ENCODE measurements at places on chromosomes 5 and 9.

- no peaks in the 10 kb centered on the region for H3K27me3 ChIP-seq
- H3K27ac ChIP-seq = no peak overlapping the region
- no peaks in the 10 kb centered on the region for H3K4me1 ChIP-seq
Observed at GRCh38 chr5:122649080-122649479, 125.8 kb upstream of the SNX2 start.

DNA sequence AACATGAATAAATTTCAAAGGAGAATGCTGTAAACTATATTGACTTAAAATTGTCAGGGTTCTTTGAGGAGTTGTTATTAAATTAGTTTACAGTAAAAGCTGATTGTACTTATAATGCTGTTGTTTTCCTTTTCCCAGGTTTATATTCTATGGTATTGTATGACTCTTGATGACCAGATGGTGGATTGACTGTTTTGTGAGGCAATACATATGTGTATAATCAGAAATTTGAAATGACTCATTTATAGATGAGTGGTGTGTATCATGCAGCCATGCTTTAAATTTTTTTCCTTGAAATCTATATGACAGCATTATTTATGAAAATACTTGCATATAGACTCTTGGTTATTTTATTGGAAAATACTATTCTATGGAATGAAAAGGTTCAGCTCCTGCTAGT lies 195.3 kb downstream of the CNTLN start:
- H3K4me3 ChIP-seq = no peak overlapping the region
- no peaks in the 10 kb centered on the region for H3K27me3 ChIP-seq
- H3K4me1 ChIP-seq = no peaks in the 10 kb centered on the region
- no peak overlapping the region for H3K27ac ChIP-seq

DNA sequence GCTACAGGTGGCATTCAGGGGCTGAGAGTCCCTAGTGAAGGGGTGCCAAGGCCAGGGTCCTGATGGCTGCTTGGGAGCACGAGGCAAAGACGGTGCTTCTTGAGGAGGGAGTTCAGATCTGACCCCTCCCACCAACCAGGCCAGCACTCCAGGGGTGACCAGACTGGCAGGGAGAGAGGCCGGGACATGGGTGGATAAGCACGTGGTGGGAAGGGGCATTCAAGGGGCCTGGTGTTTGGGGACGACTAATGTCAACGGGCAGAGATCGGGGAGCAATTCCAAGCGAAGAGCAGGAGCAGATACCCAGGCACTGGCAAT lies 4.5 kb downstream of the RGS14 start:
- no peaks in the 10 kb centered on the region for H3K4me1 ChIP-seq

- H3K36me3 ChIP-seq = no peaks in the 10 kb centered on the region
- H3K27ac ChIP-seq = no peak overlapping the region
- H3K4me3 ChIP-seq = no peak overlapping the region
- H3K27me3 ChIP-seq = peaks cover 38% of the 10 kb centered on the region
- no peak for DNase-seq
Observed at GRCh38 chr9:124448019-124448418, 2.2 kb upstream of the ADGRD2 start.

- H3K27me3 ChIP-seq = no peaks in the 10 kb centered on the region
- no peaks in the 10 kb centered on the region for H3K36me3 ChIP-seq
- no peaks in the 10 kb centered on the region for H3K4me1 ChIP-seq
- DNase-seq = no peak
- H3K4me3 ChIP-seq = no peak overlapping the region
Observed at GRCh38 chr5:80025069-80025468, 10.1 kb upstream of the THBS4 start.

DNA sequence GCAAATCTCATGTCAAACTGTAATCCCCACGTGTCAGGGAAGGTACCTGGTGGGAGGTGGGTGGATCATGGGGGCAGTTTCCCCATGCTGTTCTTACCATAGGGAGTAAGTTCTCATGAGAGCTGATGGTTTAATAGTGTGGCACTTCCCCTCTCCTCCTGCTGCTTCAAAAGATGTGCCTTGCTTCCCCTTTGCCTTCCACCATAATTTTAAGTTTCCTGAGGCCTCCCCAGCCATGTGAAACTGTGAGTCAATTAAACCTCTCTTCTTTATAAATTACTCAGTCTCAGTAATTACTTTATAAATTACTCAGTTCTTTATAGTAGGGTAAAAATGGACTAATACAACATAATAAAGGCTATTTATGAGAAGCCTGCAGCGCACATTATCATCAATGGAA lies 7.1 kb upstream of the CNTRL start:
- no peaks in the 10 kb centered on the region for H3K27me3 ChIP-seq
- H3K27ac ChIP-seq = no peak overlapping the region
- DNase-seq = no peak
- no peaks in the 10 kb centered on the region for H3K36me3 ChIP-seq
- no peaks in the 10 kb centered on the region for H3K4me1 ChIP-seq
- no peak overlapping the region for H3K4me3 ChIP-seq

- no peaks in the 10 kb centered on the region for H3K4me1 ChIP-seq
- H3K36me3 ChIP-seq = no peaks in the 10 kb centered on the region
- H3K27me3 ChIP-seq = no peaks in the 10 kb centered on the region
- no peak overlapping the region for H3K27ac ChIP-seq
- DNase-seq = no peak
- no peak overlapping the region for H3K4me3 ChIP-seq
Observed at GRCh38 chr9:121222524-121223171, 21.0 kb upstream of the RAB14 start.

DNA sequence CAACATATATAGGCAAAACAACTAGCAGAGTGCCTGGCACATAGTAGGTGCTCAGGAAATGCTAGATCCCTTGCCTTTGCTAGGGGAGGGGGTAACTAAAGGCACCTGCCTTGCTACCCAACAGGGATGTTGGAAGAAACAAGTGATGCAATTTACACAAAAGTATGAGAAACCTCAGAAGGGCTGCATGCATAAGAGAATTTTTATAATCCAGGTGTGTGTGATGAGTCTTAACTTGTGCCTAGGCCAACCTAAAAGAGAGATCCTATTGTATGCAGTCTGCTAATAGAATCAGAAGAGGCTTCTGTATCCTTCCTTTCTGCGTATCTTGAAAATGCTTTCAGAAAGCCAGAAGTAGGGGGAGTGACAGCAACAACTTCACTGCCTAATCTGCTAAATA lies 135.9 kb downstream of the SLIT3 start:
- H3K27ac ChIP-seq = peak overlapping the region; percentile 53
- no peaks in the 10 kb centered on the region for H3K36me3 ChIP-seq
- H3K4me1 ChIP-seq = no peaks in the 10 kb centered on the region
- no peak for DNase-seq
- H3K27me3 ChIP-seq = no peaks in the 10 kb centered on the region
- H3K4me3 ChIP-seq = no peak overlapping the region

DNA sequence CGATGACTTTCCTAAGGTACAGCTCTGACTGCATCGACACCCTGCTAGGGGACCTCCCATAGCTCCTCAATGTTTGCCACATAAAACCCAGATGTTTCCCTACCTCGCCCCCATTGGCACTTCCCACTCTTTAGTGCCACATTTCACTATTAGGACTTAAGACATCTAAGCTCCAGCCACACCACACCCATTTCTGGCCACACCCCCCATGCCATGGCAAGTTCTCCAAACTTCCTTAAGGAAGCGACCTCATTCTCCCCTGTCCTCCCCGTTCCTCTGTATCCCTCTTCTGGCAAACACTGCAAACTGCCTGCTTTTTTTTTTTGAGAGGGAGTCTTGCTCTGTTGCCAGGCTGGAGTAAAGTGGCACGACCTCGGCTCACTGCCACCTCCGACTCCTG lies 62.9 kb downstream of the USP20 start:
- H3K4me1 ChIP-seq = peaks cover under 1% of the 10 kb centered on the region
- H3K27ac ChIP-seq = peak overlapping the region; percentile 9
- H3K36me3 ChIP-seq = peaks cover 94% of the 10 kb centered on the region

GRCh38 chr9:114718801-114719221 lies 36.8 kb upstream of the TEX48 start:
- H3K4me3 ChIP-seq = no peak overlapping the region
- no peaks in the 10 kb centered on the region for H3K36me3 ChIP-seq
- no peaks in the 10 kb centered on the region for H3K4me1 ChIP-seq

- H3K4me1 ChIP-seq = peaks cover 9% of the 10 kb centered on the region
- no peak for DNase-seq
- no peaks in the 10 kb centered on the region for H3K27me3 ChIP-seq
- no peak overlapping the region for H3K27ac ChIP-seq
- no peak overlapping the region for H3K4me3 ChIP-seq
Observed at GRCh38 chr9:108166519-108166918, 677.0 kb upstream of the KLF4 start.
